ENCODE measurements at places on chromosomes 3 and 15.
A peak's percentile ranks its signal among the peaks of the same experiment; 100 is the strongest.

GRCh38 chr3:128432971-128433836 lies 33.5 kb downstream of the DNAJB8 start:
- DNase-seq, result no peak

DNA sequence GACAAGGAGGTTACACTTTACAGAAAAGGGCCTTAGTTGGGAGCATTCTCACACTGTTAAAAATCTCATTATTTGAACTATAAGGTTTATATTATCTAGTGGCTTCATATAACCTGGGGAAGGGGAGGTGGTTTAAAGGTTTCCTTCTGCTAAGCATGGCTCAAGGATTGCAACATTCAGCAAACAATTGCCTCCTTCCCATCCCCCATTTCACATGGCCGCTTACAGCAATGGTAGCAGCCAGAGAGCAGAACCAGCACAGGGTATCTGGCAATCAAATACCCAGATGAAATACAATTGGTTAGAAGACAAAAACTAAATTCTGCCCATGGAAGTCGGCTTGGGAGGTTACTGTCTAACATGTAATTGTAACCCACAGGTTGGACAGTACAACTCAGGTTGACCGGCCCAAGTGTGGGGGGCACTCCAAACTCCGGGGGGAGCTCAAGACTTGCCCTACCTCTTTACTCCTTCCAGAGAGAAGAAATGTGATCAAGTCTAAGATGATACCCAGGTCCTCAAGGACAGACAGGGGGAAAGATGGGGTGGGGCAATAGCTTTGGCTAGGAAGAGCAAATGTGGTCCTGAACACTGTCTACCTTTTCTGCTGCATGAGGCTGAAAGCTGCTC lies 15.5 kb downstream of the ETV5 start:
- DNase-seq, result no peak

GRCh38 chr3:42025370-42026138 lies 63.7 kb upstream of the ULK4 start:
- peak; percentile 45 for DNase-seq

GRCh38 chr15:27323801-27324200 lies 352.8 kb downstream of the GABRG3 start:
- DNase-seq, result no peak

DNA sequence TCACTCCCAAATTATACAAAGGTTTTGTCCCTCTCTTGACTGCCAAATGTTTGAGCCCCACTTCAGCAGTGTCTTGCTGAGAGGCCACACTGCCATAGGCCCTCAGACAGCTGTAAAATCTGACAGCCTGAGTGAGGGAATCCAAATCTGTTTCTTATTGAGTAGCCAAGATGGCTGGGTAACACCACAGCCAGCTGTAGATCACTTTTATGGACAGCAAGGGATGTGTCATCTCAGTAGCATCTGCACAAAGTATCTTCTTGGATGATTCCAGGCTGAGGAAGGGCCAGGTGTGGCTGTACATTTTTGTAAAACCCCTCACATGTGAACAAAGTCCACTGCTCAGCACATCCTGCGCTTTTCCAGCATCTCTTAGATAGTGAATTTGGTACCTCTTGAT lies 237.0 kb upstream of the LRTM1 start:
- no peak for DNase-seq

Data from CD4-positive, alpha-beta T cell treated with Interferon alpha-2 for 1 hour (primary cell).